ENCODE measurements at places on chromosomes 1 and 21.

DNA sequence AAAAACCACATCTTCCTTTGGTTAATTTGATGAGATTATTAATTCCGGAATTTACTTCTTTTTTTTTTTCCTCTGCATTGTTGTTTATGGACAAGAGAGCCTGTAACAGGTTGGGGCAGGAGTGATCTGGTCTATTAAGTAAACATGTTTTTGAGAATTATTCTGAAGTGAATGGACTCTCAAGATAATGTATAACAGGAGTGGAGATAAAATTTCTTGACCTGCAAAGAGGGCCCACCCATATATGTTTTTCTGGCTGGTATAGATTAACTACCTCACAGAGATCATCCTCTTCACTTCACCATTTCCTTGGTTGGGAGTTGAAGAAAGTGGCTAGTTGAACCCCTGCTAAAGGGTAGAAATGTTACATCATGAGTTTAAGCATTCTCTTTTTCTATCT, 10.7 kb downstream of the DDI2 start:
- no peak for DNase-seq

DNA sequence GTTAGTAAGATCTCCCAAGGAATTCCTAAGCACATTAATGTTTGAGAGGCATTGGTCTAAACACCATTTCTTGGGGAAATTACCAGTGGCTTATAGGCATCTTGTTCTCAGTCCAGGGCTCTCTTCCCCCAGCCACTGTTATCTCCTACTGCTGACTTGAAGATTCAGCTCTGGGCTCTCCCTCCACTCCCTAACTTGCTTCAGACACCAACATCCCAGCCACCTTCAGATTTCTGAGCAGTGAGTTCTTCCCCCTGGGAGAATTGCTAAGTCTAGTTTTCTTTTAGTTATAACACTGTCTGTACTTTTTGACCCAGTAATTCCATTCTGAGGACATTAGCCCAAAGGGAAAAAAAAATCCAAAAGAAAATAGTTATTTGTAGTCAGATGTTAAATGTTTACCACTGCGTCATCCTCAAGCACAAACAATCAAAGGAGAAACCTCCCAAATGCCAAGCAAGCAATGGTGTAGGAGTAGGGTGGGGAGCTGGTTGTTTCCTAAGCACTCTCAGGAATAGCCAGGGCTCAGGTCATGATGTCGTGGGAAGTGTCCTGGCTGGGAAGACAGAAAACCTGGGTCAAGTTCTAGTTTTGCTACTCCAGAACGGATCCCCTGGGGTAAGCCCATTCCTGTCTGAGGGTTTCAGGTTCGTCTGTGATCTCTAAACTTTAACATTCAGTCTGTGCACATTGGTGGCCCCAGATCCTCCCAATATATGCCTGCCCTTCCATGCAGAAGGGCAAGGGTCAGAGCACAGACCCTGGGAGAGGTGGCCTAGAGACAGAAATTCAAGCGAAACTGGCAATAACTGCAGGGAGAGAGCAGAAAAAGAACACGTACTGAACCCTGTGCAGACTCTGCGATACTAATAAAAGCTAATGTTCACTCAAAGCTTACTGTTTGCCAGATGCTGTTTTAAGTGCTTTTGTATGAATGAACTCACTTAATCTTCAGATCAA, 191.1 kb upstream of the FGGY start:
- no peak for DNase-seq

DNA sequence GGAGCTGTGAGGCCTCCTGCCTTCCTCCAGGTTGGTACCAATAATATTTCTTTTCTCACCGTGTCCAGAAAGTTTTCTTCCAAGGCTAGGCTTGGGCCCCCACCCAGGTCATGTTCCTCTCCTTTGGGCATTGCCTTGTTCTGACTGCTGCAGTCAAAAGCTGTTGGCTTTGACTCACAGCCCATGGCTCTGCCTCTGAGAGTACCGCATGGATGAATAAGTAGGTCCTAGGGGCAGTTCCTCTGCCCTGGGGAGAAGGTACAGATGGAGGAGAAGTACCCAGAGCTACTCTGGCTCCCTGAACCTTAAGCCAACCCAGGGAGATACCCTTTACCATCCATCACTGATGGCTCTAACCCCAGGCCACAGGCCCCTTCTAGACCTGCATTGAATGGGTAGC, 115.0 kb downstream of the NAV1 start:
- peak; percentile 65 for DNase-seq

GRCh38 chr1:170560681-170561285, 28.8 kb downstream of the GORAB start:
- peak; percentile 31 for DNase-seq

GRCh38 chr1:242605521-242605920, 81.0 kb upstream of the PLD5 start:
- DNase-seq = no peak

DNA sequence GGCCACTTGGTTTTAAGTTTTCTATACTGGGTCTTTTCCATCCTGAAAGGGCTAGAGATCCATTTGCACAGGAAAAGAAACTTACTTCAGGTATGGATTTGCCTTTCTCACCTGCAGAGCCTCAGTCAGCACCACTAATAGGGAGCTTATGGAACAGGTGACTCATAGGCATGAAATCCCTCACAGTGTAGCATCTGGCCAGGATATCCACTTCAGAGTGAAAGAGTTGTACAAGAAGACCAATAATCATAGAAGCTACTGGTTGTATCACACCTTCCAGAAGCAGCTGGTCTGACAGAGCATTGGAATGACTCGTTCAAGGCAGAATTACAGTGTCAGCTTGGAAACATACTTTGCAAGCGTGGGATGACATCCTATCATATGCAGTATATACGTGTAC, 26.3 kb upstream of the SYT14 start:
- DNase-seq = no peak

- no peak for DNase-seq
These were observed 16.1 kb upstream of the GSTM4 start for GRCh38 chr1:109639841-109640184.

Data from RPMI7951 (cell line).